CD4-positive, alpha-beta T cell treated with Interleukin-15 for 1 hour (primary cell): ENCODE measurements at places on chromosomes 3 and 15.

GRCh38 chr3:83011481-83011880, 1250.0 kb upstream of the GBE1 start:
- no peak for DNase-seq

- DNase-seq, result no peak
Measured at GRCh38 chr15:69604072-69604411, 151.4 kb downstream of the RPLP1 start.

- DNase-seq, result no peak
Measured at GRCh38 chr3:65855370-65856100, 183.2 kb downstream of the MAGI1 start.

DNA sequence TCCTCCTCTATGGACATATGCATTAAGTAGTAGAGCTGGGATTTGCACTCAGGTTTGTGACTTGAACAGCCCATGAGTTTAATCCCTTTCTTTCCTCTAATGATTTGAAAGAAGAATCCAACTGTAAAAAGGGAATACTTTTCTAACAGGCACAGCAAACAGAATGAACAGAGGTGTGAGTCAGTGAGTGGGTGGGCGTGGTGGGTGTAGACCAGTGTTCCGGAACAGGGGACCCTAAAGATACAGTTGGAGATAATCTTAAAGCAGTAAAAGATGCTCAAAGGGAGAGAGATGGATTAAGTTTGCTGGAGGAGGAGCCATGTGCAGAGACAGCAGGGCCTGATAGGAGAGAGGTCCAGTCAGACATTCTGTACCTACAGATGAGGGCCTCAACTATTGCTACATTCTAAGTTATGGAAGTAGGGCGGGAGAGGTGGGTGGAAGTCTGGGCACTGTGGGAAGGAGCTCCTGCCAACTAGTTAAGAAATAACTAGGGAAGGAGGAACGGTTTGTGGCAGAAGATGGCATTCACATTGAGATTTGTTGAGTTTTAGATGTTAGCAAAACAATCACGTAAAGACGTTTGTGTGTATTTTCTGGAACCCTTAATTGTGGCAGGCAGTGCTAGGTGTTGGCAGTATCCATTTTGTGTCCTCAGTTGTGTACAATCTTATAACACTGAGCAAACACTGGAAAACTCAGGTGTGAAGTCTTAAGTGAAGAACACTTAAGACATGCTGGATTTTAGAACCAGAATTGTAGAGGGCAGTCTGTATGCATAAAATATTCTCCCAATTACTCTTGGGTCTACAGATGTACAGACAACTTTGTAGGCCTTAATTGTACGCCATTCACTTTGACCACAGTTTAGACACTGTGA, 511.0 kb downstream of the GRM7 start:
- no peak for DNase-seq

- no peak for DNase-seq
Measured at GRCh38 chr3:130992344-130992743, 34.3 kb downstream of the ASTE1 start.

GRCh38 chr3:53252096-53252946, 3.5 kb downstream of the TKT start:
- no peak for DNase-seq

- DNase-seq, result no peak
Measured at GRCh38 chr3:114447545-114447944, 153.7 kb downstream of the TIGIT start.

- DNase-seq, result no peak
Measured at GRCh38 chr3:189964623-189965332, 155.9 kb downstream of the P3H2 start.

DNA sequence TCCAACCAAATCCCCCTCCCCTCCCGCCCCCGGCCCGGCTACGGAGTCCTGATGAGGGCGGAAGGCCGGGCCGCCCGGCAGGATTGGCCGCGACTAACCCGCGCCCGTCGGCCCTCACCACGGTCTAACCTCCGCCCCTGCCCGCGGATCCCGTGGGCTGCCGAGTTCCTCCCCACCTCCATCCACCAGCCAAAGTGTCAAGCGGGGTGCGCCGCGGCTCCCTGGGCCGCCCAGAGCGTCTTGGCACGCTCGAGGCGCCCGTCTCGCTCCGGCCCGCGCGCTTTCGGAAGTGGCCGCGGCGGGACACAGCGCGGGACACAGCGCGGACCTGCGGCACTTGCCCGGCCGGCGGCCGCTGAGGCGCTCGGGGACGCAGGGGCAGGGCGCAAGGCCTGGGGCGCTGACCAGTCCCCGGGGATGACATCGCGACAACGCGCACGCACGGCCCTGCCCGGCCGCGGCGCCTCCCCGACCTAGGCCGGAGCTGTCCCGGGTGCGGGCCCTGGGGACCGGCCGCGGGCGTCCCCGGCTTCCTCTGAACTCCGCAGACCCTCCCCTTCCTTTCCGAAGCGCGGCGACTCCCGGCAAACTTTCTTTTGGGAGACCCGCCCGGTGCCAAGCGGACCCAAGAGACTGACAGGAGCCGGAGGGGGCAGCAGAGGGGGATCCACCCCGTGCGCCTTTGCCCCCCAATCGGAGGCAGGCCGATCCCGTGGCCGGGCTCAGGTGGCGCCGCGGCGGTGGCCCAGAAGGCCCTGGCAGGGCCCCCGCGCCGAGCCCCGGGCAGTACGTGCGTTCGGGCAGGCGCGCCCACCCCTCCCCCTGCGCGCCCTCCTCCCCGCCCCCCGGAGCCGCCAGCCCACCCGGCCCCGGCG, 112.8 kb upstream of the ICE2 start:
- peak; percentile 17 for DNase-seq

DNA sequence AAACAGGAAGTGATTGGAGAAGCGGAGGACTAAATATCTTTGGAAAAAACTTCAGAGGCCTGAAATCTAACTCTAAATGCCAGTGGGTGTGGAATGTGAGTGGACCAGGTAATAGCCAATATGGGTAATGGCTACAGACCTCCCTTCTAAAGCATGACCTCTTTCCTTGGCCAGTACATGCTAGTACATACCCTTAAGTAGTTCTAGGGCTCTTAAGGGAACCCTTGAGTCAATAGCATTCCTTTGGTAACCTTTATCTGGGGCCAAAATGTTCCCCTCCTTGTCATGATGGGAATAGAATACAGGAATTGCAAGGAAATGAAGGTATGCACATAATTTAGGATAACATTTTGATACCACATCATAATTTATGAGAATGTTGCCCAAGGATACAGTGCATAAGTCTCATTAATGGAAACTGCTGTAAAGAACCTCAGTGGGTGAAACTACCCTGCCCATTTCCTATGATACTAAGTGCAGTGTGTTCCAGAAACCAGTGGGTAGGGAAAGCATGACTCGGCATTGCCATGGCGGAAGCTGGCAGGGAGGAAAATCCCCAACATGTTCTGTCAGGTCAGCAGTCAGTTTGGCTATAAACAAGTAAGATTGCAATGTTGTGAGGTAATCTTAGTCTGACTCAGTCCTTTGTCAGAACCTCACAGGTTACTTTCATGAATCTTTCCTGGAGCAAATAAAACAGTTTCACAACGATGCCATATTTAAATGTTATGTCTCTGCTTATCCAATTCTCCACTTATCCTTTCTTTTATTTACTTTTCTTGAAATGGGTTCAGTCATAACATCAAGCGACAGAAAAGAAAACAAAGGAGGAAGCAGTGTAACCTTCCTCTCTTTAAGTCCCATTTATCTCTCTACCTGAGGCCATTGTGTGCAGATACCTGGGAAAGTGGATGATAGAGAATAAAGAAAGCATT, 23.5 kb upstream of the RAP2B start:
- peak; percentile 66 for DNase-seq

- DNase-seq, result no peak
Measured at GRCh38 chr3:47870156-47870555, 67.2 kb downstream of the DHX30 start.

GRCh38 chr15:39602143-39602542, 21.3 kb downstream of the THBS1 start:
- DNase-seq, result no peak

DNA sequence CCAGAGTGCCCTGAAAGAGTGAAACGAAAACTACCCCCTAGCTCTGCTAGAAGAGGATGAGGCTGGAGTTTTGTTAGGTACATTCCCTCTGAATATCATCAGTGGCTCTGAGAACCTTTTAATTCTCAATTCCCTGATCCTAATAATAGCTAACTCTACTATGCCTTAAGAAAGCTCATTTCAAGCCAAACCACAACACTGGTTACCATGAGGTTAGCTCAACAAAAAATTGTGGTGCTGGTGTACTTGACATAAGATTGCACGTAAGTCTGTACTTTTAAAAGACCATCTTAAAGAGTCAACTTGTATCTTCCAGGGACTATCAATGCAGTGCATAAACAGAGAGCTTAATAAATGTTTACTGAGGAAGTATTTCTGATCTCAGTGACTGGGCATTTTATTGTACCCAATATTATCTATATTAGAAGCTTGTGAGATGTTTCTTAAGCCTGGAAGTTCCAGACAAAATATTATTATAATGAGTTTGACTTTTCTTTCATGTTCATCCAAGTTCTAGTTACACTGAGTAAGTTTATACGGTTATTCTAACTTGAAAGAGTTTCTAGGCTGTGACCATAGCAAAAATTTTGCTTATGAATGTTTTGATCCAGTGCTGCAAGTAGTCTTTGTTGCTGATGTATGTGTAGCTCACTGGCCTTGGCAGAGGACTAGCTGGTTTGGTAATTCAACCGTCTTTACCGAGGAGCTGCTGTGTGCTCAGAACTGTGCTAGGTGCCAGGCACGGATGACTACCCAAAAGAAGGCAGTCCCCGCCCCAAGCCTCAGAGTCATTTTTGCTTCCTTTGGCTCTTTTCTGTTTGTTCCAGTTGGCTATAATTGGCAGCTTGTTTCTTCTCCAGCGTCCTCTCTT, 334.4 kb upstream of the TRIM42 start:
- no peak for DNase-seq

GRCh38 chr15:49270541-49271421, 100.7 kb downstream of the GALK2 start:
- no peak for DNase-seq

- no peak for DNase-seq
Measured at GRCh38 chr3:79872483-79872882, 104.7 kb upstream of the ROBO1 start.

DNA sequence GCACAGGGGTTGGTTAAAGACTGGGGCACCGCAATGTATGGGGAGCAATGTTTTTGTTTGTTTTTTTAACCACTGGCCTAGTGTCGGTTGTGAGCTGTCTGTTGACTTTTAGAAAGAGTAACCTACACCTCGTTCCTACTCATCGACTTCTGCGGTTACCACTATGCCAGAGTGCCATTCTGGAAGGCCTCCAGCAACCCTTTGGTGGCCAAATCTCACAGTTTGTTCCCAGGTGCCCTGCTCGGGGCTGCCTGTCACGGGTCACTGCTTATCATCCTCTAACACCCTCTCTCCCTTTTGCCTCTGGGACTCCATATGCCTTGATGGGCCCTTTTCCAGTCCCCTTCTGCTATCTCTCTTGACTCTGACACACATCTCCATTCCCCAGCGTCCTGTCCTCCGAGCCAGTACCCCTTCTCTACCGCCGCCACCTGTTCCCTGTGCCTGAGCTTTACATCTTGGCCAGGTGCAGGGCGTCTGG, 290.4 kb upstream of the C2CD4B start:
- DNase-seq, result no peak

GRCh38 chr15:27086149-27086548, 115.2 kb downstream of the GABRG3 start:
- no peak for DNase-seq
